Stimulated activated CD4-positive, alpha-beta T cell treated with anti-CD3 and anti-CD28 coated beads, Interleukin-2, amount 100 ng/mL, for 24 hours (primary cell): ENCODE measurements at places on chromosomes 16 and 17.

DNA sequence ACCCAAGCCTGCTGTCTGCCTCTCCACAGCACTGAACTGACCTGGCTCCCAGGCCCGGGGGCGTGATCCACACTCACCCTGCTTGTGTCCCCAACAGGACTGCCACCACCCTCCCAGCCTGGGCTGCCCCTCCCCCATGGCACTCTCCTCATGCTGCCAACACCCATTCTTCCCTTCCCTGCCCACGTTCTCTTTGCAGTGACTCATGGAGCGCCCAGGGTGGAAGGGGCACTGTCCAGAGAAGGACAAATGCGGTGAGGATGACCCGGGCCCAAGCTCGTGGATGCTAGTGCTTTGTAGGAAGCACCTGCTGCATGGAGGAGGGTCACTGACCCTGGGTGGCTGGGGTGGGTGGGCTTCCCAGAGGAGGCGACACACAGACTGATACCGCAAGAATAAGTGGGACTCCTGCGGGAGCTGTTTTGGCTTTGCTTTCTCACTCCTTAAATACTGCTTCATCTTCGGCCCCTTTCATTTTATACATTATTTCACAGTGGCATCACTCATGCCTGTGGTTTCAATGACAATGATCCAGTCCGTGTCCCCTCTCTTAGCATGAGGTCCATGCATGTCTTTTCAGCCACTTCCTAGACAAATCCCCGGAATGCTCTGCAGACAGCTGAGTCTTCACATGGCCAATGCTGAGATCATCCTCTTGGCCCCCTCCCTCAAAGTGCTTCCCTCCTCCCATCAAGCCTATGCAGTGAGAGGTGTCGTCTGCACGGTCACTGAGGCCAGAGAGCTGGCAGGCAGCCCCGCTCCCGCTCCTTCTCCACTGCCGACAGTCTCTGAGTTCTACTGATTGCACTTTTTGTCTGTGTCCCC, 17.6 kb downstream of the CDK5R1 start:
- DNase-seq = no peak

- no peak for DNase-seq
These were observed 62.9 kb upstream of the ATF7IP2 start for GRCh38 chr16:10322723-10323527.

GRCh38 chr17:10396524-10397163, 23.8 kb upstream of the MYH13 start:
- DNase-seq = no peak

DNA sequence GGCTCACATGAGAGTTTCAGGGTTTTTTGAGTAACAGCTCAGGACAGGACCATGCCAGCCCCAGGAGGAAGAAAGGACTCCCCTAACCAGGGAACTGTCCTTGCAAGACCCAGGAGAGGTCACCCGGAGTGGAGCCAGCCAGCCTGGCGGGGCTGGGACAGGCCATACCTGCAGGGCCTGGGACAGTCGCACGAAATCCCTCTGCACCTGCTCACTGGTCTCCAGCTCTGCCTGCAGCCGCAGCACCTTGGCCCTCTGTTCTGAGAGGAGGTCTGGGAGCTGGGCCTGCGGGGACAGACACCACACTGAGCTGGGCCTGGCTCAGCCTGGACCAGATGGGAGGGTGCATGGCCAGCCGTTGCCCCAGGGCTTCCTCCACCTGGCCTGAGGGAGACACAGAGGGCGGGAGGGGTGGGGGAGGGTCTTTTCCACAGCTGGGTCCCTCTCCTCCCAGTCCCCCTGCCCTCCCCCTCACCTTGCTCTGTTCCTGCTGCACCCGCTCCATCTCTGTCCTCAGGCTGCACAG, 19.7 kb downstream of the RABEP2 start:
- DNase-seq = no peak

GRCh38 chr17:63529711-63530556, 6.8 kb downstream of the KCNH6 start:
- DNase-seq = no peak

- no peak for DNase-seq
These were observed 43.1 kb downstream of the TNRC6C start for GRCh38 chr17:78001612-78002011.

DNA sequence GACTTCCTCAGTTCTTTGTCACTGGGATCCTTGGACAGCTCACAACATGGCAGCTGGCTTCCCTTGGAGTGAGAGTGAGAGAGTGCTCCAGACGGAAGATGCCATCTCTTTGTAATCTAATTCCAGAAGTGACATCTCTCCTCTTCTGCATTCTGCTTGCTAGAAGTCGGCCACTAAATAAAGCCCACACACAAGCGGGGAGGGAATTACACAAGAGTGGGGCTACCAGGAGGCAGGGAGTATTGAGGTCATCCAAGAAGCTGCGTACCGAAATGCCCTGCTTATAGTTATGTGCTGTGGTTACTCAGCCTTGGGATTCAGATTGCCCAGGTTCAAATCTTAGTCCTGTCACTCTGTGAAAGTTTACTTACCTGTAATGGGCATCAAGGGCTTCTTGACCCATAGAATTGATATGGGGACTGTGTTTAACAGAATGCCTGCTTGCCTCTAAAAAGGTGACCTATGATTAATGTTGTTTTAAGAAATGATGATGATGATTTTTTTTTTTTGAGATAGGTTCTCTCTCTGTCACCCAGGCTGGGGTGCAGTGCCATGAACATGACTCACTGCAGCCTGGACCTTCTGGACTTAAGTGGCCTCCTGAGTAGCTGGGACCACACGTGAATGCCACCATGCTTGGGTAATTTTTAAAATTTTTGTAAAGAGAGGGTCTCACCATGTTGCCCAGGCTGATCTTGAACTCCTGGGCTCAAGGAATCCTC, 120.9 kb upstream of the HS3ST2 start:
- no peak for DNase-seq

DNA sequence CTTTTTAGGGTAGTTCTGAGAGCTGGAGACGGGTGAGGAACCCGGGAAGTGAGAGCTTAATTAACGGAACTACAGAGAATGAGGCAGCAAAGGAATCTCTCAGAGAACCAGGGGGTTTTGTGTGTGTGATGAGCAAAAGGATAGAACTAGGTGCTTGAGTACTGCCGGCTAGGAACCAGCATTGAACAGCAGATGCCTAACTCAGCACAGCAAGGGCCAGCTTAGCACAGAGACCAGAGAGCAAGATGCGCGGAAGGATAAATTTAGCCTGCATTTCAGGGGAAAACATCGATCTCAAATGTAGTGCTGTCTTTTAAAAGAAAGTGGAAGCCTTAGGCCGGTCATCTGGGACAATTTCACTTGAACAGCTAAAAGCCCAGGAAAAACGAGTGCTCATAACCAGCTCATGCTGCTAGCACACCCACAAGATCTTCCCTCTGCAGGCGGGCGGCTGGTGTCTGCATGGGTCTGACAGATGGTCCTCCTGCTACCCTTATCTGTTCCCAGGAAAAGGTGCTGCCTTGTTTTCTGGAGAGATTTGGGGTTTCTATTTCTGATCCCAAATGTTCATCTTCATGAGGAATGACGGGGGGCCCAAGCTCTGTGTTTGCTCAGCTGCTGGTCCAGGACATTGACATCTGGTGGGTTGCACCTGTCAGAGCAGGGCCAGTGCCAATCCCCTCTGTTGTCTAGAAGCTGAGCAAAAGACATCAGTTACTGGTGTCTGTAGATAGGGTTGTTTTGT, 103.9 kb downstream of the SOCS1 start:
- no peak for DNase-seq

- DNase-seq = peak; percentile 41
These were observed 1.2 kb downstream of the MAF start for GRCh38 chr16:79599256-79599836.

GRCh38 chr16:31421587-31421986, 6.6 kb downstream of the COX6A2 start:
- DNase-seq = peak; percentile 47

DNA sequence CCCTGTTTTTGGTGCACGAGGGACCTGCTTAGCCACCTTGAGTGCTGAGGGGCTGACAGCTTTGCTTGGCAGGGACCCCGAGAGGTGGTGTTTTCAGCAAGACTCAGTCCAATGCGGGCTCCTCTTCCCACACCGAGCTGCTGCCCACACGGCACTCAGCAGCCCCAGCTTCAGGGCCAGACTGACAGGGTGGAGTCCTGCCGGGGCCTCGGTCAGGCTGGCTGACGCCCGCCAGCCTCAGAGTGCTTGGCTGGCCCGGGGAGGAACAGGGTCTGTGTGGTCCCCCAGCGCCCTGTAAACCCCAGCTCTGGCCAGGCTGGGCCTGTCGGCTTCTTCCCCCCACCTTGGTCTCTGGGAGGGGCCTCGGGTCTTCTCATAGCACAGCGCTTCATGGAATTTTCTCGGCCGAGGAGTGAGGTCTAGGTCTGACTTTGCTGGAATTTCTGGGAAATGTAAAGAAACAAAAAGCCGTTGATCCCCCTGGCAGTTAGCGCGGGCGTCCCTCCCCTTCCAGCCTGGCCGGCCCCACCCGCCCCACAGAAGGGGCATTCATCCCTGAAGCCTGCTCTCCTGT, 2.6 kb downstream of the SOX8 start:
- DNase-seq = no peak

GRCh38 chr16:52631711-52632110, 84.8 kb upstream of the TOX3 start:
- DNase-seq = no peak
